Fibroblast of skin of left biceps (primary cell): ENCODE measurements at places on chromosomes 7 and 10.

- DNase-seq = no peak
Measured at GRCh38 chr7:129423700-129424410, 10.4 kb upstream of the STRIP2 start.

DNA sequence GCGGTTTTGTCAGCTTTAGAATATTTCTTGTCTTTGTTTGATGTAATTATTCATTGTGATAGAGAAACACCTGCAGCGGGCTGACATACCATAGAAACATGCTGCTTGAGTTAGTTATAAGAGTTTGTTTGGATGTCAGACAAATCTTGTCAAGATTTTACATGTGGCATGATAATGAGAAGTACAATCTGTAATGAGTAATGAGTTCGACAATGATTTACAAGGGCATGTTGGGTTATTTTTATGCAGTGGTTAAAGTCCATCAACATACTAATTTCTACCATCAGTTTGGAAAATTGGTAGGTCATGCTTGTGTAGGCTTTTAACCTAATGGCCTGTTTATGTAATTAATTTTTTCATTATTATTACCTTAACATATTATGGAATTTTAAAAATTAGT is 31.3 kb downstream of the FZD1 start:
- DNase-seq = no peak

DNA sequence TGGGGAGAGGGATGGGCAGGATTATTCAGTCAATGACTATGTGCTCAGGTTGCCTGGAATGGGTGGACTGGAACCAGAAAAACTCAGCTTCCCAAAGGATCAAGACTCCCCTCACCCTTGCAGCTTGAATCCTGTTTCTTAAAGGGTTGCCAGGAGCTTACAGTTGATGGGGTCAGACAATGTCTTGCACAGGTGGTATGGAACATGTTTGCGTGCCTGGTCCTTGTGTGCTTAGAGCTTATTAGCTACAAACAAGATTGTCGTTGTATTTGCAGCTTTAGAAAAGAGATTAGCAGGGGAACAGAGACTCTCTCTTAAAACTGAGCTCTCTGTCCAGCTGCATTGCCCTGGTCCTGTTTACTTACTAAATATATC is 56.9 kb downstream of the PRR15 start:
- DNase-seq = no peak

GRCh38 chr10:52740913-52741675 is 31.5 kb downstream of the MBL2 start:
- peak; percentile 6 for DNase-seq

GRCh38 chr7:1286946-1287645 is 54.4 kb downstream of the UNCX start:
- DNase-seq = no peak

DNA sequence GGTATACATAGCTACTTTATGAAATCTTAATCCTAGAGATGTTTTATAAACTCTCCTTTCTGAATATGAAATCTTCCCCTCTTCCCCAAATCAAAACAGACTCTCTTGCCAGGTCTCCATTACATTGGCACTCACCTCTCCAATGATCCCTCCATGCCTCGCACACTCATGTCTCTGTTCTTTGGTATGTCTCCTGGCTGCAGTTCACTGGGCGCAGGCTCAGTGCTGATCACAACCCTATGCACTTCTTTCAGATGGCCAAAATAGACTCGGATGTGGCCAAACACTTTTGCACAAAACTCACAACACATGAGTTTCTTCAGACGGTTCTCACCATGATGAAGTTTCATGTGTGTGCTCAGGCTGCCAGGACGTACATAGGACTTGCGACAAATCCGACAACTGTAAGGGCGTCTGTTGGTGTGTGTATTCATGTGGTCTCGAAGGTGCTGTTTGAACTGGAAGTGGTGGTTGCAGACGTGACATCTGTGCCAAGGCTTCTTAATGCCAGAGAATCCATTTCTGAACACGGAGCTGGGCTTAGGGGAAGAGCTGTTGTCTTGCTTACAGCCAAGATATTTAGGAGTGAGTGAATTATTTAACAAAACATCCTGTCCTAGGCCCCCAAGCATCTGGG is 183.2 kb downstream of the ZNF438 start:
- DNase-seq = no peak

- DNase-seq = no peak
Measured at GRCh38 chr7:95429241-95429990, 5.4 kb downstream of the PON2 start.

DNA sequence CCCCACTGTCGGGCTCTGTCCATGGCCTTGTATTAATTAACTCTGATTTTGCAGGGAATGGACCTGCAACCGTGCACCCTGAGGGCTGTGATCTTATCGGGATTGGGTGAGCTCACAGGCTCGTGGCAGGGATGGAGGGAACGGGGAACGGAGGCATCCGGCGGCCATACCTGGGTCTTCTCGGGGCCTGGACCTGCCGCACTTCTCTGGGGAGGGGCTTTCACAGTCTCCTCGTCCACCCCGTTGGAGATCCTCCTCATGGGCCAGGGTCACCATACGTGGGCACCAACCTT is 57.5 kb upstream of the SHH start:
- DNase-seq = no peak

GRCh38 chr10:114349522-114350215 is 54.6 kb downstream of the AFAP1L2 start:
- no peak for DNase-seq

DNA sequence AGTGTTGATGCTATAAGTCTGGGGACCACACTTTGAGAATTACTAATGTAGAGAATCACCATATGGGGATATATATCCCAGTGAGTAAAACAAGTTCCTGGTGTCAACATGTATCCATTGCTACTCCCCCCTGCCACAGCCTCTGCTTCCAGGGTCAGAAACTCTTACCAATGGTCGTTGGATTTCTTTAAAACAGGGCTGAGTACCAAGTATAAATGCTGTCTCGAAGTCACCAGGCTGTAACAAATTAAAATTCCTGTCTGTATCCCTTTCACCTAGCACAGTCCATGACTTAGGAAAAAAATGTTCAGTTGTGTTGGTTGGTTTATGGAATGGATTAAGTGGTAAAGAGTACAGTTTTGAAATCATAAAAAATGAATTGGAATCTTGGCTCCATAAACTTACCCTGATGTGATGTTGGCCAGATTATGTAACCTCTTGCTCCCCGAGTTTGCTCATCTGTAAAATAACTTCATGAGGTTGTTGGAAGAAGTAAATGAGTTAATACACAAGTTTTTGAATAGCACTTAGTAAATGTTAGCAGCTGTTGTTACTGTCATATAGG is 364.0 kb upstream of the LRGUK start:
- peak; percentile 19 for DNase-seq

DNA sequence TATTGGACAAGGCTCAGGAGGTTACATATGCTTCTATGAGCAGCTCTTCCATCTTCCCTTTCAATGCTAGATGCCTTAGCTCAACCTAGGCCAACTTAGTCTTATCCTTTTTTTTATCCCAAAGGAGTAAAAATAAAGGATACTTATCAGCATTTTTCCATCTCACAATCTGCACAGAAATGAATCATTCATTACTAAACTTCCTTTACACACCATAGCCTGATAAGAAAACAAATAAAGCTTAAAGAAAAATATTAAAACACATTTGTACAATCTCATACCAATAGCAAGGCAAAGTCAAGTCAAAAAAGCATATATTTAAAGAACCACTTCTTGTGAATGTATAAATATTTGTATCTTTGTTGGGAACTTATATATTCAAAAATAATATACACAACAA is 407.4 kb downstream of the GRM8 start:
- no peak for DNase-seq

DNA sequence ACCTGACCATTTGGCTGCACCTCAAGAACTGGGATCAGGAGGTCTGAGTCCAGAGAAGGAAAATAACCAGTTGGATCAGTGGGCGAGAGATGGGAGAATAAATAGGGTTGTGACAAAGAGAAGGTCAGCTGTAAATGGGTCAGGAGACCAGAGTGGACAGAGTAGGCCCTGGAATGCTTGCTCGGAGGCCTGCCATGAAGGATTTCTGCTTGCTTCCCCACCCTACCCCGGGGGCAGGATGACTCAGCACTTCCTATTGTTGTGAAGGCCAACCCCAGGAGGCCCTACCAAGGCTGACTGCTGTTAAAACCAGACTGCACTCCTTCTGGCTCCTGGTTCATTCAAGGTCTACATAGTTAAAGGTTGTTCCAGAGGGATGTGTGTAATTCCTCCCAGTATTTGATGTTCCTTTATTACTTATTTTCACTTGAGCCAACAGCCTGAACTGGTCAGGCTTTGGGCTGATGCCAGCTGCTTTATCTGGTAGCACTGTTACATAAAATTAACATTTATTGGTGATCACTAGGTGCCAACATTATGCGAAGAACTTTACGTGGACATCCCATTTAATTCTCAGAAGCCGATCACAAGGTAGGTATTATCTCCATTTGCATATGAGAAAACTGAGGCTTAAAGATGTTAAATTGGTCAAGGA is 27.3 kb upstream of the IFRD1 start:
- DNase-seq = no peak

DNA sequence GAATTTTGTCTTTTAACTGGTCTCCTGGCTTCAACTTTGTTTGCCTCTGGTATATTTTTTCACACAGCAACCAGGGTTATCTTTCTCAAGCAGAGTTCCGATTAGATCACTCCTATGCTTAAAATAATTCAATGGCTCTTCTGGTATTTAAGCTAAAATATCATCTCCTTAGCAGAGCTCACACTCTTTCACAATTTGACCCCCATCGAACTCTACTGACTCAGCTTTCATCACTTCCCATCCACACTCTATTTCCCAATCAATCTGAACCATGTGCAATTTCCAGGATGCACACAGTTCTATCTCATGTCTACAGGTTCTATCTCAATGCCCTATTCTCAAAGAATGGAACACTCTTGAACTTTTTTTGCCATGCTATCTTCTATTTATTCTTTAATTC is 809.5 kb downstream of the GRID1 start:
- peak; percentile 9 for DNase-seq

DNA sequence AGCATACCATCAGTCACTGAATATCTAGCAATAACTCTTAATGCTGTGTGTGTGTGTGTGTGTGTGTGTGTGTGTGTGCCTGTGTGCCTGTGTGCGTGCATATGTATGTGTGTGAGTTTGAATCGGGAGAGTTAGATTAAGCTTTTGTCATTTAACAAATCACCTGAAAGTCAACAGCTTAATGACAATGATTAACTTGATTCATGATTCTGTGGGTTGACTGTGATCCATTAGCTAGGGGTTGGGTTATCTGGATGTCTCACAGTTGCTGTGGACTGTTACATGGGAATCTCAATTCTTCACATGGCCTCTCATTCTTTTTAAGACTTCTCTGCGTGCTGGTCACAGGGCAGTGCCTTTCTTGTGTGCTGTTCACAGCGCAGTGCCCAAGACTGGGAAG is 639.0 kb upstream of the SORCS1 start:
- DNase-seq = no peak

DNA sequence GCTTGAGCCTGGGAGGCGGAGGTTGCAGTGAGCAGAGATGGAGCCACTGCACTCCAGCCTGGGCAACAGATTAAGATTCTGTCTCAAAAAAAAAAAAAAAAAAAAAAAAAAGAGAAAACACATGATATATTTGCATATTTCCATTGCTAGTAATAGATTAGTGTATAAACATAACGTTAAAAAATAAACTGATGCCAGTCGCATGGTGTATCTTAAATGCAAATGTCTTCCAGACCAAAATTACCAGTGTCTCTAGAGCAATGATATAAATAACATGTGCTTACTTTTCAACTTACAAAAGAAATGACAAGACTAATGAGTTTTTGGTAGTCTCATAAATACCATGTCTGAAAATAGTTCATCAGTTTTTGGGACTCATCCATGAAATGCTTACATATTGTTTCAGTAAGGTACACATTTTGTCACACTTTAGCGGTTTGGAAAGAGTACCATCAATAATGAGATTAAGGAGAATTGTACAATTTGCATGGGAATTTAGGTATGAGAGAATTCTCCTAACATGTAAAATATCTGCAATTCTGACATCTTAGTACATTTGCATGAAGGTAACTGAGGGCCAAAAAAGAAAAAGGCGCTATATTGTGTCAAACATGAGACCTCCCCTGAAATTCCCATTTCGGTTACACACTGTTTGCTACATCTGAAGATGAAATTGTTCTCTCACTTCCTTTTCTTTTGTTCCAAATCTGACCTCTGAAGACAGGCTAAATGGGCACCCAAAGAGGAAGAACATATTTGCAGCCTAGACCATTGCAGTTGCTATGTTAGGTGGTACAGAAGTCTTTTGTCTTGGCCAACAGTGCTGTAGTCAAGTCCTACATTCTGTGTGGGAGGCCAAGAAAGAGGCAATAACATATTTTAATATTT is 51.5 kb upstream of the PIP4K2A start:
- DNase-seq = no peak

DNA sequence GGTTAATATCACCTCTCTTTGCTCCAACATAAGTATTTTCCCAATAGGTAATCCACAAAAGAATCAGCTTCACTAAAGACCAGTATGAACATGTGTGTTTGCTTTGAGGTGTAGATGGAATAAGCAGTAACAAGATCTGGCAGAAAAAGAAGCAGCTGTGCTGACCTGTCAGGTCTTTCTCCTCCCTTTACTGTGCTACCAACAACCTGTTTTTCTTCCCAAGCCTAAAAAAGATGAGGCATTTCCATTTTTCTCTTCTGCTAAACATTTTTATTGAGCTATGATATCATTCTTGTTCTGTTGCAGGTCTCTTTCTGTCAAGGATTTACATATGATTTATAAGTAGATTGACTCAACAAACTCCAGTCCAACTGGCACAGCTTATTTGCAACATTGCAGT is 315.2 kb upstream of the GLI3 start:
- DNase-seq = no peak

DNA sequence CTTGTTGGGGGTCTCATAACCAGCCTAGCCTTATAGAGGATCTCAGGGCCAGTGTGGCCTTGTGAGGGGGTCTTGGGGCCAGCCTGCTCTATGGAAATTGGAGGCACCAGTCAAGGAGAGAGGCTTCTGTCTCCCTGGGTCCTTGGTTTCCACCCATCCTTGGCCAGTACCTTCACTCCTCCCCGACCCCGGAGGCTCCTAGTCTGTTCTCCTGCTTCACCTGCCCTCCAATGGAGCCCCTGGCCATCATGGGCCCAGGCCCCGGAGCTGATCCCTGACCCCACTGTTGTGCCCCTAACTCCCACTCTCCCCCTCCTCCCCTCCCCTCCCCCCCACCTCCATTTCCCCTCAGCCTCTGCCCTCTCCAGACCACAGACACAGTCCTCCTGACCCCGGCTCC is 29.7 kb downstream of the RASGEF1A start:
- DNase-seq = no peak

DNA sequence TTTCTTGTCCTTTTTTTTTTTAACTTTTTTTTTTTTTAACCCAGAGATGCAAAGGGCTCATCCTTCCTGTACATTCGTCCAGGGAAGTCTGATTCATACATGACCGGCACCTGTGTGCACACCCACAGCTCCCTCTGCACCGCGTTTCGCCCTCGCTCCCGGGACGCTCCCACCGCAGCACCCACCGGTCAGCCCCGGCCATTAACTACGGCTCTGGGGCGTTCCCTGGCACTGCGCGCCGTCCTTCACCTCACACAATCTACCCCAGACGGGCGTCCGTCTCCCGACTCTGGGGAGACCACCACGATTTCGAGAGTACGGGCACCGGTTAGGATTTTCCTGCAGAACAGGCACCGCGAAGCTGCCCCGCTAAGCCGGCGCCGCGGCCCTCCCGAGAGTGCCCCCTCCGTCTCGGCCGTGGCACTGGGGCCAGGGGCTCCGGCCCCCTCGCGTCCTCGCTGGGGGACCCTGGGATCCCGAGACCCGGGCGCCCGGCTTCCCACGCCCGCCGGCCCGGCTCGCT is 452 bp downstream of the ATE1 start:
- DNase-seq = no peak
